ENCODE measurements at places on chromosomes 16 and 17.

DNA sequence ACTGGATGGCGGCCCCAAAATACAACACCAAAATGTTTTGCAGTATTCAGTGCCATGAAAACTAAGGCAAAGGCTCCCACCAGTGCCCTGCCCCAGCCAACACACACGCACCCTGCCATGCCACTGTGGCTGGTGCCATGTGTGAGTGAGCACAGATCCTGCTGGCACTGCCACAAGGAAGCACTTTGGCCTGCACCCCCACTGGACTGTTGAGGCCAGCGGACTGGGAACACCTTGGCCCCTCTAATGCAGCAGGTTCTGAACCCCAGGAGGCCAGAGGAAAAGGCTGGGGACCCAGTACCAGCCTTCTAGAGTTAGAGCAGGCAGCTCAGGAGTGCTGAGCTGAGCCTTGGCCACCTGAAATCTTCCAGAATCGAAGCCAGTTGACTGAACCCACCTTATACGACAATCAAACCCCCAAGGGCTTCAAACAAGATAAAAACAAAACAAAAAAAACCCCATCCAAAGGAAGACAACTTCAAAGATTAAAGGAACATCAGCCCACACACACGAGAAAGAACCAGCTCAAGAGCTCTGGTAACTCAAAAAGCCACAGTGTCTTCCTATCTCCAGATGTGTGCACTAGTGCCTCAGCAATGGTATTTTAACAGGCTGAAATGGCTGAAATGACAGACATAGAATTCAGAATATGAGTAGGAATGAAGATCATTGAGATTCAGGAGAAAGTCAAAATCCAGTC, 21.5 kb downstream of the NLRP1 start:
- DNase-seq = no peak

GRCh38 chr16:19389246-19389645, 28.4 kb upstream of the TMC5 start:
- DNase-seq = peak; percentile 34

GRCh38 chr17:50027881-50028735, 27.8 kb upstream of the ITGA3 start:
- peak; percentile 92 for DNase-seq

DNA sequence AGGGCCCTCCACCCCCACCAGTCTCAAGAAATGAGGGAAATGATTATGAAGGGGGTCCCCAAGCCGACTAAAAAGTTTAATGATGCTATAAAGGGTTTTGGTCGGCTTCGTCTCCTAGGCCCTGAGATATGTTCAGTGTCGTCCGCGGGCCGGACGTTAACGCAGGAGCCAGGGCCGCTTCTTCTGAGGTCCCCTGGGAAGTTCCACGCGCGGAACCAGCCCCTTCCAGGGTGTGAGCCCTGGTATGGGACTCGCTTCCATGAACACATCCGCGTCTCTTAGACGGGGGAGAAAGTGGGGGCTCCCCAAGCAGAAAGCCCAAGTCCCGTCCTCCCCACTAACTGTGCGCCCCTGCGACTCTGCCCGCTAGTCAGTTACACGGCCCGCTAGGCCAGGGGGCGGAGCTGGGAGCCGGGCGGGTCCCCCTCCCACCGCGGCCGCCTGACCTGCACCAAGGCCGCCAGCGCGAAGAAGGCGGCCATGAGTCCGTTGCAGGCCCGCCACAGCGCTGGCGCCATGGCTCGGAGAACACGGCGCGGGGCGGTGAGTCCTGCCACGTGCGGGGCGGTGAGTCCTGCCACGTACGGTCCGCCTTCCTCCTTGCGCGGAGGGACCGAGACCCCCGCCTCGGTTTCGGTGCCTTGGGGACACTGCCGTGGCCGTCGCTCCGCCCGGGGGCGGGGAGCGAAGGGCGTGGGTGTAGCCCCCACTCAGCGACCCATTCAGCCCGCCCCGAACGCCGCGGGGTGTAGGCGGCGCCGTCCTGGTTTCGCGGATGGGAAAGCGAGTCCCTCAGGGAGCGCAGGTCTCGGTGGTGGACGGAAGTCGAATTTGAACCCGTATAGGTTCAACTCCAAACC, at the start of gene TMEM220:
Gene TMEM220 (minus strand): TSS at position 690 of the 860 bp plus-strand sequence. CDS start 172 bp downstream, at position 518.
- DNase-seq = peak; percentile 85

GRCh38 chr17:80732268-80732667, 187.6 kb downstream of the RPTOR start:
- peak; percentile 82 for DNase-seq

- no peak for DNase-seq
Observed at GRCh38 chr17:61966191-61966590, 38.4 kb upstream of the INTS2 start.

DNA sequence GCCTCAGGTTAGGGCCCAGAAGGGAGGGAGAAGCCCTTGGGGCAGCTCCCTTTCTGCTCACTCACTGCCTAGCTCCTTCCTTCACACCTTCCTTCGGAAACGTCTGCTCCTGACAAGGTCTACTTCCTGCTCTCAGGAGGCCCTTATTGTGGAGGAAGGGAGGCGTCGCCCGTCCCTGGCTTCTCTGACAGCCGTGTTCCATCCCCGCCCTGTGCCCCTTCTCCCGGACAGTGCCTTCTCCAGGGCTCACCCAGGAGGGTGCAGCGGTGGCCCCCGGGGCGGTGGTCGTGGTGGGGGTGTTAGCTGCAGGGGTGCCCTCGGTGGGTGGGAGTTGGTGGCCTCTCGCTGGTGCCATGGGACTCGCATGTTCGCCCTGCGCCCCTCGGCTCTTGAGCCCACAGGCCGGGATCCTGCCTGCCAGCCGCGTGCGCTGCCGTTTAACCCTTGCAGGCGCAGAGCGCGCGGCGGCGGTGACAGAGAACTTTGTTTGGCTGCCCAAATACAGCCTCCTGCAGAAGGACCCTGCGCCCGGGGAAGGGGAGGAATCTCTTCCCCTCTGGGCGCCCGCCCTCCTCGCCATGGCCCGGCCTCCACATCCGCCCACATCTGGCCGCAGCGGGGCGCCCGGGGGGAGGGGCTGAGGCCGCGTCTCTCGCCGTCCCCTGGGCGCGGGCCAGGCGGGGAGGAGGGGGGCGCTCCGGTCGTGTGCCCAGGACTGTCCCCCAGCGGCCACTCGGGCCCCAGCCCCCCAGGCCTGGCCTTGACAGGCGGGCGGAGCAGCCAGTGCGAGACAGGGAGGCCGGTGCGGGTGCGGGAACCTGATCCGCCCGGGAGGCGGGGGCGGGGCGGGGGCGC, 231.9 kb downstream of the SEC14L1 start:
- DNase-seq = peak; percentile 88

- no peak for DNase-seq
Observed at GRCh38 chr17:64492481-64493109, 4.3 kb downstream of the POLG2 start.

GRCh38 chr17:67716405-67716798, 1.3 kb upstream of the NOL11 start:
- no peak for DNase-seq

DNA sequence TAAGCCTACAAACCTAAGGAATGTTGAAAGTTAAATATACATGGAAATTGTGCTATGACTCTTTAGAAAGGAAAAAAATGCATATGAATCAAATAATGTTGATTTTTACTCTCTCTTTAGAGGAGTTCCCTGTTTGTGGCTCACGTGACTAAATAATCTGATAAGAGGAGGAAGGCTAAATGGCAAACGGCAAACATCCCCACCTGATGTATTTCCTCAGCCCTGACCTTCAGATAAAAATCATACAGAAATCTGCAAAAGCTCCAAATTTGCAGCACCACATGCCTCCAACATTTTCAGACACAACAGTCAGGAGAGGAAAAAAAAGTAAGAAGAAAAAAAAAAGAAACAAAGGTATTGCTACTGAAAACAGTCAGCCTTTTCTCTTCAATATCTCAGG, 423.0 kb upstream of the PSMD7 start:
- DNase-seq = no peak

DNA sequence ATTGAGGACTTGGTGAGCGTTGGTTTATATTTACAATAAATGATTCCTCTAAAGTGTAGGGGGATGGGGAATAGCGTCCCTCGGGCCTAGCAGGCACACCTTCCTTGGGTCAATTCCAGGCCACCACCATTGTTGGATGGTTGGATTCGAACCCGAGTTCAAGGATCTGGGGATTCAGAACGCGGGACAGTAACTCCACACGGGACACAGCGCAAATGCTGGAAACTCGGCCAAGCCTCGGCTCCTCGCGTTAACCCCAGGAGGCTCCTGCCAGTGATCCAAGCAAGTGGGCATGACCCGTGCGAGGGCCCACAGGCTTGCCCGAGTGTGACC, 613 bp downstream of the B9D1 start:
- DNase-seq = no peak

GRCh38 chr17:18987862-18988545, 16.6 kb downstream of the FAM83G start:
- DNase-seq = no peak

DNA sequence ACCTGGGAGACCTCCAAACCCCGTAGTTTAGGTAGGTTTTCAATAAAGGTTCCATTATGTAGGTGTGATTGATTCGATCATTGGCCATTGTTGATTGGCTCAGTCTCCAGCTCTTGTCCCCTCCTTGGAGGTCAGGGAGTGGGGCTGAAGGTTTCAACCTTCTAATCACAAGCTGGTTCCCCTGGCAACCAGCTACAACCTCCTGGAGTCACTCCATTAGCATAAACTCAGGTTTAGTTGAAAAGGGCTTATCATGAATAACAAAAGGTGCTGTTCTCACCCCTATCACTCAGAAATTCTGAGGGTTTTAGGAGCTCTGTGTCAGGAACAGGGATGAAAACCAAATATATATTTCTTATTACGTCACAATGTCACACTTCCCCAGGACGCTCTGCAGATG, 28.5 kb downstream of the TMEM132E start:
- DNase-seq = no peak

DNA sequence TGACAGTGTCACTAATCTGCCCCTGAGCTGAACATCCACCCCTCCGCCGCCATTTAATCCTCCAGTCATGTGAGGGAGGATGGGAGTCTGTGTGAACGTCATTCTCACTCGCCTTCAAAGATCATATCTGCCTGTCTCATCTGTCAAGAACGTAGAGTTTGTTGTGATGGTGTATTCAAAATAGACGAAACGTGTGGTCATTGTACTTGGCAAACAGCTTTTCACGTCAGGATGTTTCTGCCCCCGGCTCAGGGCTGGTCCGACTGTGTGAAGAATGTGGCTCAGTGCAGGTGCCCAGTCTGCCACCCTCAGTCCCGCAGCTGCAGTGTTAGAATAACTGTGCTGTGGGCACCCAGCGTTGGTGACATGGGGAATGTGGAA, 148.0 kb downstream of the KCNJ12 start:
- DNase-seq = peak; percentile 36

DNA sequence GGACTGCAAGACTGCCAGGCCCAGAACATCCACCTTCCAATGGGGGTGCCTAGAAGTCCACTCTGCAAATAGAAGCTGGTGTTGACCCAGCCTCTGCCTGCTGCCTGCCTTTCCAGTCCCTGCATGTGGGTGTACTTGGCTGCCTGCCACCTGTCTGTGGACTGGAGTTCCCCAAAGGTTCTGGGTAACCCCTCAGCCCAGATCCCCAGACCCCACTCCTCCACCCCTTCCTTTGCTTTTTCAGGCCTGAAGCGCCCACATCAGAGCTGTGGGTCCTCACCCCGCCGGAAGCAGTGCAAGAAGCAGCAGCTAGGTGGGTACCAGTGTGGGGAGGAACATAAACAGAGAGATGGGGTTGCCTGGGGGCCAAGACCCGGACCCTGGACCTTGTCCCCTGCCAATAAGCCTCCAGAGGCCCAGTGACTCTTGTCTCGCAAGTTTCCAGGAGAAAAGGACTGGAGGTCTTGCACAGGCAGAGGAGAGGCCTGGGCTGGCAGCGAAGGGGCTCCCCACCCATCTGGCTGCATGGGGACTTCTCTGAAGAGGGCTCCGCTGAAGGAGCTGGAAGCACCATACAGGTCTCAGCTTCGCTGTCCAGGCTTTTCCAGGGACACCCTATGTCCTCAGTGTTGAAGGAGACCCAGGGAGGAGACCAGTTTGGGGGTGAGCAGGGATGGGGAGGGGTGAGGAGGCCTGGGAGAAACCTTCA, 34.3 kb downstream of the NLRC5 start:
- DNase-seq = no peak

GRCh38 chr17:78652024-78652423, 74.8 kb upstream of the DNAH17 start:
- DNase-seq = no peak

GRCh38 chr17:80453998-80454556, 22.3 kb downstream of the NPTX1 start:
- DNase-seq = no peak

DNA sequence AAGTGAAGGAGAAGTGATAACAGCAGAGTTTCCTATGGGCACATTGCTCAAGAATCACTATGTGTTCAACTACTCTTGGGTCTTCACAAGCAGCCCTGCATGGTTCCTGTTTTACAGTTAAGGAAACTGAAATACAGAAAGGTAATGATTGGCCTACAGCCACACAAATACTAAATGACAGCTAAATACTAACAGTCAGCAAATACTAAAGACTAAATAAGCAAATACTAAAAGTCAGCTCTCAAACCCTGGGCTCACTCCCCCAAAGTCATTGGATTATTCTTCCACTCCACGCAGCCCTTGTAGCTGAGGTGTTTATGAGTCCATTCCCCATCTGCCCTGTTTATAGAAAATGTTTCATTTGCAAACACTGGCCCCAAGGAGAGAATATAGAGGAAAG, 372.7 kb upstream of the CDH11 start:
- no peak for DNase-seq

DNA sequence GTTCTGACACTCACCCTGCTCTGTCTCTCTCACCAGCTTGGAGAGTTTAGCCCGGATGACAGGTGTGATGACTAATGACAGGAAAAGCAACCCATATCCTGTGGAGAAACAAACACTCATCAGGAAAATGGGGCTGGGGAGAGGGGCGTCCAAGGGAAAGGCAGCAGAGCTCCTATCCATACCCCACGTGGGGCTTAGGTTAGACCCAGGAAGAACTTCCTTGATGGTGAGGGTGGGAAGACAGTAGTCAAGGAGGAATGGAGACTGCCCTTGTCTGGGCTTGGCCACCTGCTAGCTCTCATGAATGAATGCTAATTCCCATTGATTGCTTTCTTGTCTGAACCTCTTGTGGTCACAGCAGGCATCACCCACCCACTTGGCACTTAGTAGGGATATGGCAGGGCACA, 3.8 kb downstream of the SLC46A1 start:
- DNase-seq = no peak

DNA sequence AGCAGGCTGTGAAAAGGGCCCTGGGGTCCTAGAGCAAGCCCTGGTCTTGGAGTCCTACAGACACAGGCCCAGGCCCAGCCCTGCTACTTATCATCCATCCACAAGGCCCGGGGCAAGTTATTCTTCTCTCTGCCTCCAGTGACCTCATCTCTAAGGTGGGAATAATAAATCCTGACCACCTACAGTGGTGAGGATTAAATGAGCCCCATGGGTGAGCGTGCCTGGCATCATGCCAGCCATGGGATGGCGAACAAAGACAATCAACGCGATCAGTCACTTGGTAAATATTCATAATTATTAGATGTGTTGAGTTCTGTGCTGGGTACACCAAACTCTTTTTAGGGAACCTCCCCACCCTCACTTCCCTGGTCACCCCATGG, 5.5 kb downstream of the KRT15 start:
- no peak for DNase-seq

- DNase-seq = no peak
Observed at GRCh38 chr16:27600381-27600780, 50.4 kb downstream of the KATNIP start.

Data from EL (cell line).